Vagina (tissue), 2 donors: ENCODE measurements at places on chromosomes 6 and 20.

DNA sequence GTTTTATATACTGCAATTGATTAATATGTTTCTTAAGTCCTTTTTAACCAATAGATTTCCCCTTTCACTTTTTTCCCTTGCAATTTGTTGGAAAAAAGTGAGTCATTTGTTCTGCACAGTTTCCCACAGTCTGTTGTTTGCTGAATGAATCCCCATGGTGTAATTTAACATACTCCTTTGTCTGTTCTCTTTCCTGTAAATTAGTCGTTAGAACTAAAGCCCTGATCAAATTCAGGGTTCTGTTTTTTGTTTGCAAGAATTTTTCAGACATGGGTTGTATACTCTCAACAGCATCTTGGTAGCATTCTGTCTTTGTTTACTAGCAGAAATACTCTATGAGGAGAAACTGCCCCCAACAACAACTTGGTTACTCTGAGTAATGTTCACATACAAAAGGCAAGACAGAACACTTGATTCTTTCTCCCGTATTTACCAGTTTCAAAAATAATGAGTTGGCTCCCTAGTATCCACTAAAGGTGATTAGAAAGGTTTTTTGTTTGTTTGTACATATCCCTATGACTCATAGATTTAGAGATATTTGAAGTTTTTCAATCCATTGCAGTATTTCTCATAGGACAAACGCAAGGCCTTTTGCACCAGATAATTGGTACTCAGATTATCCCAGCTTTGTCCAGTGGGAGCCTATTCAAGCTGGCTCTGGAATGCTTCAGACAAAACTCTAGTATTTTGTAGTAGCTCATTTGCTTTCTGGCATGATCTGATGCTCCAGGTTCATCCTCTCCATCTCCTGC lies 16.5 kb downstream of the BLOC1S5 start:
- no peak for DNase-seq

DNA sequence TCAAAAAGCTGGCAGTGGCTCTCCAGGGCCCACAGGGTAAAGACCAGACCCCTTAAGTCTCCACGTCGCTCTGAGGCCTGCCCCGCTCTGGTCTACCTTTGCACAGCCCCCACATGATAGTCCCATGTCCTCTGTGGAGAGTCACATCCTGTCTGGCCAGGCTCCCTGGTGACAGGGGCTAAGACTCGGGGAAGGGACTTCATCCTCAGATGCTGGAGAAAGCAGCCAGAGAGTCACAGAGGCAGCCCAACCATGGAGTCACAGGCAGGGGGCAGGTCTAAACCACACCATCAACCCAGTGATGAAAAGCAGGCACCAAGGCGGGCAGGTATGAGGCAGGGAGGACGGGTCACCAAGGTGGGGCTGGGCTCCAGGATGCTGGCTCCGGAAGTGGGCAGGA lies 62.2 kb downstream of the SLC22A23 start:
- no peak for DNase-seq

- no peak for DNase-seq
Measured at GRCh38 chr20:53578492-53579222, 15.0 kb downstream of the ZNF217 start.

- no peak for DNase-seq
Measured at GRCh38 chr6:167493976-167494697, 169.3 kb downstream of the TTLL2 start.

- DNase-seq, result no peak
Measured at GRCh38 chr20:24504331-24505285, 35.2 kb downstream of the SYNDIG1 start.

DNA sequence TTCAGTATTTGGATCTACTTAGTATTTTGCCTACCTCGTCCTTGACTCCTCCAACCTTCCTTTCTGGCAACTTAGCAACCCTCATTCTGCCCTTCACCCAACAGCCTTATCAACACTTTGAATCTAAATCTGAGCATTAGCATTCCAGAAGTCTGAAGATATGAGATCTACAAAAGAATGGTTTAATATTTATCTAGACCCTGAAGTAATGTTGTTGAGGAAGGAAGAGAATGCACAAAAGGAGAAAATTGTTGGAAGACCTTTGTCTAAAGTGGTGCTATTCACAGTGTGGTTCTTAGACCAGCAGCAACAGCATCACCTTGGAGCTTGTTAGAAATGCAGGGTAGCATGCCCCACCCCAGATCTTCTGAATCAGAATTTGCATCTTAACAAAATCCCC lies 198.2 kb upstream of the PLCB4 start:
- no peak for DNase-seq

GRCh38 chr6:33142501-33143070 lies 49.7 kb downstream of the COL11A2 start:
- no peak for DNase-seq

DNA sequence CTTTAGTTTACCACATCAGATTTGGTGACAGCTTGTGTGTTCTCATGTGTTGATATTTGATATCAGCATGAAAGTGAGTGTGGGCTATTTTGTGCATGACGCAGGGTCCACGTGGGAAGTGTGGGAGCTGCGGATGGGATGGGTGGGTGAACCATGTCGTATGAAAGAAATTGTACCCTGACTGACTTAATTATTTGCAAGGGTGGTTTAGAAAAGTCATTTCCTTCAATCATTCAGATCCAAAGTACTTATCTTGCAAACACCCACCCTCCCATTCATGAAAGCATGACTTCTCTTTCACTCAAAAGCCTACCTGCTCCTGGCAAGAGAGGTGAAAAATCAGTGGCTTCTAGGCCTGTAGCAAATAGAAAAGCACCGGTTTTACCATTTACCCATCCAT lies 91.8 kb upstream of the BACH2 start:
- DNase-seq, result no peak

DNA sequence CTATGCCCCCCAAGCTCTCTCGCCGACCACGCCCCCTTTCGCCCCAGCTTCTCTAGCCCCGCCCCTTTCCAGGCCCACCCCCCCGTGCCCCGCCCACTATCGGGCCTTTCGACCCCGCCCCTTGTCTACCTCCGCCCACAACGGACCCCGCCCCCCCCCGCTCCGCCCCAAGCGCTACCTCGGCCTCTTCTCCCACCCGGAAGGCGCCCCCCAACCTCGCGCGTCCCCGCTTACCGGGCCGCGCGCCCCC lies 200 bp downstream of the ZBTB22 start:
- no peak for DNase-seq

GRCh38 chr20:55009066-55009465 lies 533.7 kb downstream of the DOK5 start:
- no peak for DNase-seq

GRCh38 chr6:17486680-17487079 lies 93.3 kb downstream of the CAP2 start:
- DNase-seq, result no peak

DNA sequence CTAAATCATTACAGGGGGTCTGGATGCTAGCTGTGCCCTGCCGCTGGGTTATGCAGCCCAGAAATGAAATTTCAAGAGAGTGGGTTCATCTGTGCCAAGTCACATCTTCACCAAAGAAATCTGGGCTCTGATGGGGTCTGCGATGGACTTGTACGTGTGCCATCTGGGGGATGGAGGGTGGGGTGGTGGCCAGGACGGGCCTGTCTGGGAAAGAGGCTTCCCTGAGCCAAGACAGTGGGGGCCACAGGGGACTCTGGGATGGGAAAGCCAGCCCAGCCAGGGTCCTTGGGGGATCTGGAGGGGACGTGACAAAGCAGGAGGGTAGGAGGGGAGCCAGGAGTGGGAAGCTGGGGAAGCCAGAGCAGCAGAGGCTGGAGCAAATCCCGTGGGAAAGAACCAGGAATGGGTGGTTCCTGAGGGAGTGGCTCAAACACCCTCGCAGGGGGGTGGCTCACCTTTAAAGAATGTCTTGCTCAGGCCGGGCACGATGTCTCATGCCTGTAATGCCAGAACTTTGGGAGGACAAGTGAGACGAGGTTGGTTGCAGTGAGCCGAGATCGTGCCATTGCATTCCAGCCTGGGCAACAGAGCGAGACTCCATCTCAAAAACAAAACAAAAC lies 36.3 kb upstream of the SULF2 start:
- DNase-seq, result no peak

- no peak for DNase-seq
Measured at GRCh38 chr20:34514897-34515483, 1.2 kb upstream of the DYNLRB1 start.

- no peak for DNase-seq
Measured at GRCh38 chr20:43711098-43711654, 15.6 kb downstream of the GTSF1L start.

- DNase-seq, result no peak
Measured at GRCh38 chr6:144232176-144232831, 52.8 kb upstream of the UTRN start.

DNA sequence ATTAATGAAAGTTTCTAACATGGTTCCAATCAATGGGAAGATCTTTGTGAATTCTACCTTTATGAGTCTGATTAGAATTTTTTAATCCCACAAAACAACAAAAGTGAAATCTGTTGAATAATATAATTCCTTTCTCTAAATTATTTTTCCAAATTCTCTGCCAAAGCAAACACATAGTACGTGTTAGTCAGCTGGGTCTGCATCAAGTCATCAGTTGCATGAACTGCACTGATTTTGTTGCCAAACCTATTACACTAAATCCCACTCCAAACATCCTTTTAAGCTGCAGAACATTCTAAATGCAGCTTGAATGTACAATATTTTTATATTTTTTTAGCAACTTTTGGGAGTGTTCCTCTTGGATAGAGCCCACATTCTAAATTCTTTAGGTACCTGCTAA lies 199.0 kb upstream of the HSF2 start:
- DNase-seq, result no peak

- no peak for DNase-seq
Measured at GRCh38 chr6:26024651-26025046, 62.0 kb downstream of the TRIM38 start.

DNA sequence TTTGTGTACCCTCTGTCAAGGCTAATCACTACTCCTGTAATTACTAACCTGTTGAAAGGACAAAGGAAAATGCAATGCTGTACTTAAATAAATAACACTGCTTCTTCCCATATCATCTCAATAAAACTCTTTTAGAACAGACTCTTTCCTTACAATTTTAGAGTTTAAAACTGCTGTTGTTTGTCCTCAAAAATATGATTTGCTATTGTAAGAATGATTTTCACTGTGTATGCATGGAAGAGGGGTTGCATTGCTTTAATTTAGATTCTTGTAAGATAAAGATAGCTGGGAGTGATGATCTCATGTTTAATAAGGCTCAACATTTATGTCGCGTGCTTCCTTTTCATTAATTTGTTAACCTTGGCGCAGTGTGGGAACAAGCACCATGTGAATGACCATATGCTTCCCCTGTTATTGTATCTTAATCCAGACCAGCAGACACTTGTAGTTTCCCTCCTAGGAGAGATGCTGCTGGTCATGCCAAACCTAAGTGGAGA lies 89.8 kb upstream of the ATXN1 start:
- DNase-seq, result no peak

GRCh38 chr20:6599876-6600735 lies 167.4 kb upstream of the BMP2 start:
- DNase-seq, result no peak

DNA sequence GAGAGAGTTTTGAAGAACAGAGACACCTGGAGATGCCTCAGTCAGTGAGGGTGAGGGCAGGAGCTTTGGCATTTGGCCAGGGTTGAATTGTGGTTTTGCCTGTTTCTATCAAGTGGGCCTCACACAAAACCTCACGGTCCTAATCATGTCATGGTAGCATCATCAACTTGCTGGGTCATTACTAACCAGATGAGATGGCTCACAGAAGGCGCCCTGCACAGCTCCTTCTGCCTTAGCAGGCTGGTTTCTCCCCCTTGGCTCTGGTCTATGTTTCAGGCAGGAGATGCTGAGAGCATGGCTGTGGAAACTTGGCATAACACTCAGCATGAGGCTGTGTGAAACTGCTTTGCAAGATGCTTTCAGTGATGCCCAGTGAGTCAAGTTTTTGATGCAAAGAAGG lies 99.3 kb downstream of the LRRC1 start:
- no peak for DNase-seq

DNA sequence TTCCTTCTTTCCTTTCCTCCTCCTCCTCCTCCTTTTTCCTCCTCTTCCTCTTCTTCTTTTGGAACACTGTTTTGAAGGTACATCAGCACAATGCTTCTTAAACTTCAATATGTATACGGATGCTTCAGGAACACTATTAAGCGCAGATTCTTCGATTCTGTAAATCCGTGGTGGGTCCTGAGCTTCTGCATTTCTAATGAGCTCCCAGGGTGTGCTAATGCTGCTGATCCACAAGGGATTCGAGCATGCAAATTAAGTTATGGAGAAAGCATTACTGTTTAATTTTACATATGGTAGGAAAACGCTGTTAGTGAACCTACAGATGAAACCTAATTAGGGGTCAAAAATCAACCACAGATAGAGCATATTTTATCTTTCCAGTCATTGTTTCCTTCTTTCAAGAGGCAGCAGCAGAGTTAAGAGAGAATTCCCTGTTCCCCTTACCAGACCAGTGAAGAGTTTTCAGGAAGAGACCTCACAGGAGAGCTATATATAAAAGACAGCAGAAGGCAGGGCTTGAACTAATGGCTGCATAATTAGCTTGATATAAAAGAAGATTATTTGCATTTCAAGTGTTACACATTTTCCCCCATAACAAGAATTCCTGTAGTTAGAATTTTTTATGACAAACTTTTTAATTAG lies 47.2 kb downstream of the KIF13A start:
- DNase-seq, result no peak

DNA sequence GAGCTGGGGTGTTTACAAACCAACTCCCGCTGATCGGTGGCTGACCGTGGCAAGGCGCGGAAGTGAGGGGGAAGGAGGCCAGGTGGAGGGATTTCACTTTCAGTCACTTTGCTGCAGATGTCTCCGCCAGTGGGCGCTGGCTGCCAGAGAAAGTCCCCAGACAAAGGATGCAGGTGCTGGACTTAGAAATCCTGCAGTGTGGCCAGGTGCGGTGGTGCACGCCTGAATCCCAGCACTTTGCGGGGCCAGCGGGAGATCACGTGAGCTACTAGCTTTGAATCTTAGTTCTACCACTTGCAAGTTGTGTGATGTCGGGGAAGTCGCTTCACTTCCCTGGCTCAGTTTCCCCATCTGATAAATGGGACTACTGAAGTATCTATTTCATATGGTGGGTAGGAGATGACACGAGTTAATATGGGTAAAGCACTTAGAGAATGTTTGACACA lies 180.4 kb downstream of the ZNF217 start:
- no peak for DNase-seq

DNA sequence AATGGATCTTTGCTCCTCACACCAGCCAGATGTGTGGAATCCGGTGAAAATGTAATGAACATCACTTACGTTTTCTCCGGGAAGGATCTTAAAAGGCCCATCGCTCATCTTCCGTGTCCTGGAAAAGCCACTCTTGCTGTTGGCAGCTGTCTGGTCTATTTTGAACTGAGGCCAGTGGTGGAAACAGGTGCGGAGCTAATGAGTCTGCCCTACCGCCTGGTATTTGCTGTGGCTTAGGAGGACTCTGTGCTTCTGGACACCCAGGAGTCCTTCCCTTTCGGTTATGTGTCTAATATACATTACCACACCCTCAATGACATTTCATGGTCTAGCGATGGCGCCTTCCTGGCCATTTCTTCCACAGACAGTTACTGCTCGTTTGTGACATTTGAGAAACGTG lies 264.2 kb upstream of the PREP start:
- DNase-seq, result no peak

DNA sequence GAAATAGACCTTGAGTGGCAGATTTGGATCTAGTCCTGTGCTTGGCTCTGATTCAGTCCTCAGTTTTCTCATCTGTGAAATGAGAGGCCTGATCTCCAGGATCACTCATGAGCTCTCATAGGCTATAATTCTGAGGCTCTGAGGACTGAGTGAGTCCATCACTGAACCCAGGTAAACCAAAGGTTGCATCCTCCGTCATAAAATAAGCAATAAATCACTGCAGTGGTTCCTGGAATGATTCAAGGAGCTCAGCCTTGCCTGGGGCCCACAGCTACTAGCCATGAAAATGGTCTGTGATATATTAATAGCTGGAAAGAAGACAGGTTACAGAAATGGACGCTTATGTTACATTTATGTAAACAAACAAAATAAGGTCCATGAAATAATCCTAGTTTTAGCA lies 124.8 kb downstream of the MAP3K7 start:
- no peak for DNase-seq
